ENCODE measurements at places on chromosomes 3 and 15.

DNA sequence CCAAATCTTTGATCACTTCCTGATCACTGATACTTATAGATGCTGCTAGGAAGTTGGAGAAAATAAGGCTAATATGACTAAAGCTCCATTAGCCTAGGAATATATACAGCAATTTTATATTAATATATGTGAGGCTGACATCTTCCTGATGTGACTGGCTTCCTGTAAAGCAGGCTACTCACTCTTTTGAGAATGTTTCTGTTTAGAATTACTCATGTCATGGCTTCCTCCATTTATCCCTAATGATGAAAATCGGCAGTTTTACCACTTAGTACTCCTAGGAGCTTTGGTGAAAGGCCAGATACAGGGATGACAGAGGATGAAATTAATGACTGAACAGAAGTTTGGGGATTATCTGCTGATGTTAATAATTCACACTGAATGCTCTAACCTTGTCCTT lies 3.9 kb upstream of the MAP1A start:
- no peak for DNase-seq

DNA sequence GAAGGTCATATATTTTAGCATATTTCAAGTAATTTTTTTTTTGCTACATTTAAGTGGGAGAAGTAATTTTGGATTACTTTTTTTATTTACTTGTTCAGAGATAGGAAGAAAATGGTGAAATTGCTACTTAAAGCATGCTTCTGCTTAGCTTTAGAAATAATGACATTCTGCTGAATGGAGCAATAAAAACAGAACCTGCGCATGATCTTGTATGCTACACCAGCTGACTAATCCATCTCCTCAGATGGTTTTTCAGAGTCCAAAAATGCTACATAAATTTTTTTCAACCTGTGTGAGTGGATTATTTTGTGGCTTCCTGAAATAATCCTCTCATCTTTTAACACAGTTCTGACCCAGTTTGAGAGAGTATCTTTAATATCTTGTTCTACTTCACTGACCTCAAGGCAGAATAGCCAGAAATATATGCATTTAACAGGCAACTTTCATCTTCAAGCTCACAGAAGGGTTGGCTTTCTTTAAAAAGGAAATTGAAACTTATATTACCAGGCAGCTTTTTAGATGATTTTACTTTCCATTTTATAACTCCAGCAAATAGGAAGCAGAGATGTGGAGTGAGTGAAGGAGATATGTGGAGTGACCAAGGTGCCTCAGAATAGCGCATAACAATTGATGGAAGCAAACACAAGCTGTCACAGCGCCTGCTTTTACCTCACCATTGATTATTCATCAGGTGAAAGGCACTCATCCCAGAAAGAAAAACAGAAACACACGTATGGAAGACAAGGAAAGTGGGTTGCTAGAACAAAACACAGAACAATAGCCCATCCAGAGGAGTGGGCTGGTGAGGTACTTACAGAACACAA lies 136.6 kb downstream of the TGFBR2 start:
- DNase-seq = no peak

- DNase-seq = no peak
These were observed 63.0 kb upstream of the SMAD3 start for GRCh38 chr15:67002368-67002767.

DNA sequence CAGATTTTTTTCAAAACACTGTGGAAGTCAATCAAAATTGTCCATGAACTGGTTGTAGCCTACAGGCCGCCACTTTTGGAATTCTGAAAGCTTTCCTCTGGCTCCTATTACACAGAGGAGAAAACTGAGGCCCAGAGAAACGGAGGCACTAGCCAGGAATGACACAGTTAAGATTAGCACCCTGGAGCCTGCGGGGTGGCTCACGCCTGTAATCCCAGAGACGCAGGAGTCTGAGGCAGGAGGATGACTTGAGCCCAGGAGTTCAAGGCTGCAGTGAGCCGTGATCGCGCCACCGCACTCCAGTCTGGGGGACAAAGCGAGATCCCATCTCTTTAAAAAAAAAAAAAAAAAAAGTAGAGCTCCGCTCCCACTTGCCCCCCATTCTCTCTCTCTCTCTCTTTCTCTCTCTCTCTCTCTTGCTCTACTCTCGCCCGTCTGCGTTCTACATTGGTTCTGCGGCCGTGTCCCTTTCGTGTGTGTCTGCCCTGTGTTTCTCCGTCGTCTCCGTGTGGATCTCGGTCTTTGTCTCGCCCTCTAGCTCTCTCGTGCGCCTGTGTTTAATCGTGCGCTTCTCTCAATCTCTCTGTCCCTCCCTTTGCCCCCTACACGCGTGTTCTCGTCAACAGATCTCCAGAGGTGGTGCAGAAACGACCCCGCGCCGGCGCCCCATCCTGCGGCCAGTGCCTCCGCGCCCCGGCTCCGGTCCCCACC lies 512 bp upstream of the TRH start:
- no peak for DNase-seq

GRCh38 chr3:55090291-55090690 lies 162.4 kb upstream of the LRTM1 start:
- DNase-seq = no peak

DNA sequence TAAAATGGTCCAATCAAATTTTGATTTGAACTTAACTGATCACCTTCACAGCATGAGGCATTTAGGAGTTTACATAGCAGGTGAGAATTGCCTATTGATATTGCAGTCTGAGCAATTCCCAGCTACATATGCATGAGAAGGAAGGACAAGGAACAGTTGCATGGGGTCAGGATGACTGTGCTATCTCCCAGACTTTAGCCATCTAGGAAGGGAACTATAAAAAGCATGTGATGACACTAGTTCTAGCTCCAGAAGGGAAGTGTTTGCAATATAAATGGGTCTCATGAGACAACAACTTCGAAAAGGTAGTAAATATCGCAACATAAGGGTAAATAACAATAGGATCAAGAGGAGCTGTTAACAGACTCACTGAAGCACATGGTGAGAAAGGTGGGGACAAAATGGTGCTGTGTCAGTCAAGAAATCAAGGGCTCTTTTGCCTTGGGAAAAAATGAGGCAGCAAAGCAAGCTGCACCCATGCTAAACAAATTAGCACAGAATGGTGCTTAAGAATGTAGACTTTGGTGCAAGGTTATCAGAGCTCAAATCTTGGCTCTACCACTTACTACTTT lies 90.4 kb upstream of the SLC2A2 start:
- DNase-seq = no peak
